ENCODE measurements at places on chromosomes 1 and 21.
A peak's percentile ranks its signal among the peaks of the same experiment; 100 is the strongest.

DNA sequence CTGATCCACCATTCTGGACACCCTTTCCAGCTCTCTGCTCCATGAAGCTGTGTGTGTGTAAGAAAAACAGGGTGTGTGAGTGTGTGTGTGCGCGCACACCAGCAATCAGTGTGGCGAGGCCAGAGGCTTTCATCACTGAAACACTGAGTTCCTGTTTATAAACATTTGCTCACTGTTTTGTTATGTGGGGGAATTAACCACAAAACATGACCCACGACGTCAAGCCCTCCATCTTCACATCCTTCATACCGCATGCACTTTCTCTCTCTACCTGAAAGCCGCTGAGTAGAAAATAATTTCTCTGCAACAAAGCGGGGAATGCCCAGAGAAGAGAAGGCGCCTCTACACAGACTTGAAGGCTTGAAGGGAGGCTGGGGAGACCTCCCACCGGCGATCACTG lies 148.9 kb upstream of the IRF2BP2 start:
- no peak for DNase-seq

DNA sequence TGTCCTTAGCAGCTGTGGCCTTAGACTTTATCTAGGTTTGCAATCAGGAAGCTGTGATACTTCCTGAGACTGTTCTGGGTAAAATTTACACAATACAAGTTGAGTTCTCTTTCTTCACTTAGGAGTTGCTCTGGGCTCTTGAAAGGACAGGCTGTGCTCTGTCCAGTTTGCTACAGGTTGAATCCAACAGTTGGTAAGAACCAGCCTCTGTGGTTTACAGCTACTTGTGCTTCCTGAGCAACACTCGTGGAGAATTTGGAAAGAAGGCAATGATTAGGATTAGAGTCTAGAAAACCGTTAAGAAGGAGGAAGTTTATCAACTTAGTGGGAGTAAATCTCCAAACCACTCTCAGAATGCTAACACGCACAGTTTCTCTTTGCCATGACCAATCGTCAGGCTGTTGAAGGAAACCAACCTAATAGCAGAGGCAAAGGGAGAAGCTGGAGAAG lies 26.8 kb downstream of the GFI1 start:
- no peak for DNase-seq

- no peak for DNase-seq
Observed at GRCh38 chr1:3169665-3170356, 100.8 kb downstream of the PRDM16 start.

- DNase-seq, result no peak
Observed at GRCh38 chr1:50701706-50702317, 258.3 kb downstream of the FAF1 start.

DNA sequence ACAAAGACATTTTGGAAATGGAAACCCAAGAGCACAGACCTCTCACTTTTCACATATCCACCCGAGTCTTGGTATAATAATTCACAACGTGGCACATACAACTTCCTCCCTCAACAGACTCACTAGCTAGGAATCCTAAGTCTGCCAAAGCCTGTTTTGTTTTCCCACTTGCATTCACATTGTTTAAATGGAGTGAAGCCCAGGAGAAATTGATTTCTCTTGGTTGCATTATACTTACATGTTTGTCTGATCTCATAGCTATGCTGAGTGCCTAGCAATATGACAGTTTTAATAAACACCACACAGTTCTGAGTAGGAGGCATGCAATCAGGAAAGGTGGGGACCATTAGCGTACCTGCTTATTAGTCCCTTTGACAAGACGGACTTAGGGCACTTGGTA lies 348.6 kb upstream of the ADGRL4 start:
- no peak for DNase-seq

- DNase-seq, result no peak
Observed at GRCh38 chr1:36950604-36951291, 83.6 kb downstream of the GRIK3 start.

- DNase-seq, result no peak
Observed at GRCh38 chr1:82323144-82323841, 522.6 kb downstream of the ADGRL2 start.

- no peak for DNase-seq
Observed at GRCh38 chr1:21884456-21885235, 52.5 kb downstream of the HSPG2 start.

GRCh38 chr21:39327727-39328126 lies 14.3 kb upstream of the BRWD1 start:
- no peak for DNase-seq

- DNase-seq, result peak; percentile 90
Observed at GRCh38 chr21:46097336-46098293, at the start of gene COL6A2. TSS of gene COL6A2 (plus strand) at chr21:46098112.

- no peak for DNase-seq
Observed at GRCh38 chr1:40981691-40982448, 2.4 kb downstream of the CTPS1 start.

DNA sequence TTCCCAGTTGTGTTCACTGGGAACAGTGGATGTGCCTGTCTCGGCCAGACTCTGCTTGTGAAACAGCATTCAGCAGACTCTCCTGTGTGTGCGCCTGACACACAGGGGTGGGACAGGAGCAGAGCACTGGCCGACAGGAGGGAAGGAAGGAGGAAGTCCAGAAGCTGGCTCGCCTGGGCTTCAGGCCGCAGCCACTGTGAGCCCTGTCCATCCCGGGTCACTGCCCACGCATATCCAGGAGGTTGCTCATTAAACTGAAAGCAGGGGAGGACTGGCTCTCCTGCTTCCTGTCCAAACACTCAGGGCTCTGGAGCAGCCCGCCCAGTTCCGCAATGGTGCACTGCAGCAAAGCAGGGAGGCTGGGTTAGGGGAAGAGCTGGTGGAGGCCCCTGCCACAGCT lies 218.7 kb upstream of the VAMP3 start:
- no peak for DNase-seq

DNA sequence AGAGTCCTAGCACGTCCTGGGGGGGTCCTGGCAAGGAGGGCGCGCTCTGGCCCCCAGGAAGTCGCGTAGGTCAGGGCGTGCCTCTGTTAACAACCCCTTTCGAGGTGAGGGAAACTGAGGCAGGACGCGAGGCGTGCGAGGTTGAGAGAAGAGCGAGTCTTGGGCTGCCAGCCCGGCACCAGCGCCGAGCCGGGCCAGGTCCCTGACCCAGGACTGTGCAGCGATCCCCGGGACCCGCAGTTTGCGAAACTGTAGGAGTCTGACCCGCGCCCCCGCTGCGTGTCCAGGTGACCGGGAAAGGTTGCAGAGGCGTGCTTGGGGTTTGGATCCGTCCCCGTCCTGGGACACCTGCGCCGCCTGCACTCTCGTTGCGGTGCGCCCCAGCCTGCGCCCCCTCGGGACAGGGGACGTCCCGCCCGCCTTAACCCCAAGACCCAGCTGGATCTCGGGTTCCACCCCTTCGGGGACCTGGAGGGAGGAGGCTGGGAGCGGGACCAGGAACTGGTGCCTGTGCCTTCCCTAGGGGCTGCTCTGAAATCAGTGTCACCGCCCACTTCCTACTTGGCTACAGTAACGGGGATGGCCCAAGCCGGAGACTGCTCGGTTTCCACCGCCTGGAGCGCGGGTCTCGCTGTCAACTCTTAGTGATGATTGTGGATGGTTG lies 493 bp downstream of the DISC1 start:
- peak; percentile 90 for DNase-seq

GRCh38 chr1:184940694-184941409 lies 33.5 kb downstream of the NIBAN1 start:
- no peak for DNase-seq

GRCh38 chr1:225450491-225451191 lies 22.8 kb upstream of the LBR start:
- peak; percentile 83 for DNase-seq

DNA sequence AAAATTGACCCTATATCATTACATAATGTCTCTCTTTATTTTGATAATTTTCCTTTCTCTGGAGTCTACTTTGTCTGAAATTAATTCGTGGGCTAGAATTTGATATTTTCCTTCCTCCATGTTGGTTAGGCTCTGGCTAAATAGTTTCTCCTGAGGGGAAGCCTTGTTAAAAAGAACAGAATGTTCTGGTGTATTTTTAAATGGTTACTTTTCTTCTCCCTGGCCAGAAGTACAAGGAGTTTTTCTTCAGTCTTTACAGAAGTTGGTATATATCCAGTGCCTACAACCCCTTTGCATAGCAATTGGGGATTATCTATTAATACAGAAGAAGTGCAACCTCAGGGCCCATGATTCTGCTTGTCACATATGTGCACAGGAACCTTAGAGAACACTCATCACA lies 185.6 kb upstream of the RAB4A start:
- DNase-seq, result no peak

DNA sequence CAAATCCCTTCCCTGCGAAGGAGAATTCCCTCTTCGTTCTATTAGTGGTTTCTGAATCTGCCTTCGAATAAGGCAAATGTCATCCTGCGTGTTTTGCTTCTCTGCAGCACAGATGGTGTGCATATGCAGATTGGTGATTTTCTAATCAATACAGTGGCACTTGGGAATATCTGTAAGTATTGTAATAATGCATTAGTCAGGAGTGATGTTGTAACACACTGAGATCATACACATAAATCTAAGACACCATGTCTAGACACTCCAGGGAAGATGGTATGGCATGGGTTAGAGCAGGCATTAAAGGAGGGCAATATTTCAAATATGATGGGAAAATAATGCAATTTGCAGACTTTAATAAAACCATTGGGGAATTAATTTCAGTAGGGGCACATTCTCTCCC lies 513.2 kb upstream of the PTBP2 start:
- no peak for DNase-seq

DNA sequence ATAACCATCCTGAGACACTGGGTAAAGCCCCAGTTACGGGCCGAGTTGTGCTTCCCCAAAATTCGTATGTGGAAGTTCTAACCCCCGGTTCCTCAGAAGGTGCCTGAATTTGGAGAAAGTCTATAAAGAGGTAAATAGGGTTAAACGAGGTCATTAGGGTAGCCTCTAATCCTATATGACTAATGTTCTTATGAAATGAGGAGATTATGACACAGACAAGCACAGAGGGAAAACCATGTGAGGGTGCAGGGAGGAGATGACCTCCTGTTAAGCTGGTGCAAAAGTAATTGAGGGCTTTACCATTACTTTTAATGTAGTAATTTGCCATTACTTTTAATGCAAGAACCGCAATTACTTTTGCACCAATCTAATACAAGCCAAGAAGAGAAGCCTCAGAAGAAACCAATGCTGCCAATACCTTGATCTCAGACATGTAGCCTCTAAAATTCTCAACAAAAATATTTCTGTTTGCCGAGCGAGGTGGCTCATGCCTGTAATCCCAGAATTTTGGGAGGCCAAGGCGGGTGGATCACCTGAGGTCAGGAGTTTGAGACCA lies 260.8 kb downstream of the GPATCH2 start:
- DNase-seq, result no peak

GRCh38 chr1:99600782-99601181 lies 45.1 kb upstream of the PALMD start:
- DNase-seq, result no peak

DNA sequence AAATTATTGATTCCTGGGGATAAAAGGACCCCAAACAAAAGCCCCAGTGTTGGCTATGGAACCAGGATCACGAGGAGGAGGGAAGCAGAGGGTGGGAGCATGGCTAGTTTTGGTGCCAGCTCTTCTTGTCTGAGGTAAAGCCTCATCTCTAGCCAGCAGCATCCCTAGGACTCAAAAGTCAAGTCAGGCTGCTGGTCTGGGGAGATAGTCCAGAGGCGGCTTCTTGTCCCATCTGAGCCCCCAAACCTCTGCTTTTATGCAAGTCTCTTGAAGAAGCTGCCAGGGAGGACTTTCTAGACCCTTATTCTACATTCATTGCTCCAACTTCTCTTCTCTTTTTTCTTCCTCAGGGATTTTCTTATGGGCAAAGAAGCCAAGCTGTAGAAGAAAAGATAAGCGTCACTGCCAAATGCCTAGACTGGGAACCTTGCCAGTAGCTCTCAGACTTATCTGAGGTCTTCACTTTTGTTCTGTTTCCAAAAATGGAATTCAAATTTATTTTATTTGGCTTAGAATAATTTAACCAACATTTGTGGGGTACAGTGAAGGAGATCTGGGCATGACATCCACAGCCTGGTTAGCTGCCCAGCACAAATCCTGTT lies 6.9 kb upstream of the ANKRD35 start:
- no peak for DNase-seq

- DNase-seq, result no peak
Observed at GRCh38 chr1:151968058-151968457, 25.6 kb downstream of the S100A10 start.

- no peak for DNase-seq
Observed at GRCh38 chr1:156359973-156360372, 9.0 kb upstream of the RHBG start.

DNA sequence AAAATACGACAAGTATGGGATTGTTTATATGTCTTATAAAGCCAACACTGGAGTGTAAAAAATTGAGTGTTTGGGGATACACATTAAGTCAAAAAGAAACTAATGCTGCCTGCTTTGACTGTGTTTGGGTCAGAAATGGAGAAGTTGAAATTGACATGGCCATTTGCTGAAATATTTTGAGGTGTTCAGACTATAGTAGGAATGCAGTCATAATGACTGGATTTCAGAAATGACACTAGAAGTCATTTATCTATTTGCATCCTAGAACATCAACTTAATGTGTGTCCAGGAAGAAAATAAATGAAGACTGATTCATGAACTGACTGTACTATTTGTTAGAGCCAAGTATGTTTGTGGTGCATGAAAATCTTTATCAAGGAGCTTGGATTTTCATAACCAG lies 28.4 kb downstream of the RASAL2 start:
- no peak for DNase-seq
